CD8-positive, alpha-beta memory T cell (primary cell): ENCODE measurements at places on chromosomes 3 and 15. TPM values are rescaled to one million over a fixed set of nuclear protein-coding genes. Genes with fewer than 3 reads are reported as not detected.

DNA sequence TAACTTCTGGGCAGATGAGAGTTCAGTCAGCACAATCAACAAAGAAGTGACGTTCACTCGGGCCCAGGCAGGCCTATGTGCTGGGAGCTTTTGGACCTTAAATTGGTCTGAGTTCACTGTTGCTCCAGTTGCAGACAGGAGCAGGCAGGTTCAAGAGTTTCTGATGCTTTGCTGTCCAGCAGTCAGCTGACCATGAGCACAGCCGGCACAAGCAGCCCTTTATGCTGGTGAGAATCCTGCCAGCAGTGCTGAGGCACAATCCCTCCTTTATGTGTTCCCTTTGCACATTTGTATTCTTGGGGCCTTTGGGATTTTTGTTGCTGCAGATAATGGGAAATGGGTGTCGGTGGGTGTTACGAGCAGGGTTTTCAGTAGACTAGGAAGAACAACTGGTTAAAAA is 81.2 kb upstream of the GOLGA8J start:
- H3K4me1 ChIP-seq, result no peaks in the 10 kb centered on the region
- no peaks in the 10 kb centered on the region for H3K27me3 ChIP-seq
- no peak overlapping the region for H3K27ac ChIP-seq
- H3K4me3 ChIP-seq, result no peak overlapping the region
- DNase-seq, result no peak
- H3K36me3 ChIP-seq, result no peaks in the 10 kb centered on the region

- no peak overlapping the region for H3K27ac ChIP-seq
- peaks cover 35% of the 10 kb centered on the region for H3K36me3 ChIP-seq
- no peak for DNase-seq
- H3K4me1 ChIP-seq, result no peaks in the 10 kb centered on the region
- H3K4me3 ChIP-seq, result no peak overlapping the region
- H3K27me3 ChIP-seq, result no peaks in the 10 kb centered on the region
Observed at GRCh38 chr3:114080201-114080600, 23.7 kb downstream of the QTRT2 start.

The ZNF660 gene
- total RNA-seq, result 0.35 TPM

- H3K27ac ChIP-seq, result no peak overlapping the region
- H3K27me3 ChIP-seq, result no peaks in the 10 kb centered on the region
- H3K4me1 ChIP-seq, result no peaks in the 10 kb centered on the region
- H3K36me3 ChIP-seq, result no peaks in the 10 kb centered on the region
- DNase-seq, result no peak
Observed at GRCh38 chr15:58293622-58294550, 137.9 kb upstream of the LIPC start.

The GOLGA6L9 gene
- total RNA-seq, result 1.6 TPM

The TMEM266 gene
- total RNA-seq, result 0.11 TPM

The FOXL2 gene
- total RNA-seq, result not detected

The ESYT3 gene
- 0.07 TPM for total RNA-seq

DNA sequence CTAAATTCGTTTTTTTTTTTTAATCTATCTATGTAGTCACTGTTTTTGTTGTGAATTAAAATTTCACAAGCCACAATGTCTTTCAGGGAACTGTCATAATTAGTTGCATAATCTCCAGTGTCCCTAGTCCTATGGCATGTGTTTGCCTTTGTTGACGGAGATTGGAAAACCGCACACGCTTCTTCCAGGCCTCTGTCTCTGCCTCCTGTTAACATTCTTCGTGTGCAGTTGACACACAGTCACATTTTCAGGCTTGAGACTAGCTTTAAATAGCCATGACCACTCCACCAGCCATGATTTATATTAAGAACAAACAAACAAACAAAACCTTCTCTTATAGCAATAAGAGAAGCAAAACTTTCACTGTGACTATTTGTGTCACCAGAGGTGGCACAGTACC is 139.8 kb downstream of the DUT start:
- no peaks in the 10 kb centered on the region for H3K27me3 ChIP-seq
- H3K36me3 ChIP-seq, result no peaks in the 10 kb centered on the region
- no peak overlapping the region for H3K4me3 ChIP-seq
- no peak for DNase-seq

The KLHL6 gene
- 31.0 TPM for total RNA-seq

DNA sequence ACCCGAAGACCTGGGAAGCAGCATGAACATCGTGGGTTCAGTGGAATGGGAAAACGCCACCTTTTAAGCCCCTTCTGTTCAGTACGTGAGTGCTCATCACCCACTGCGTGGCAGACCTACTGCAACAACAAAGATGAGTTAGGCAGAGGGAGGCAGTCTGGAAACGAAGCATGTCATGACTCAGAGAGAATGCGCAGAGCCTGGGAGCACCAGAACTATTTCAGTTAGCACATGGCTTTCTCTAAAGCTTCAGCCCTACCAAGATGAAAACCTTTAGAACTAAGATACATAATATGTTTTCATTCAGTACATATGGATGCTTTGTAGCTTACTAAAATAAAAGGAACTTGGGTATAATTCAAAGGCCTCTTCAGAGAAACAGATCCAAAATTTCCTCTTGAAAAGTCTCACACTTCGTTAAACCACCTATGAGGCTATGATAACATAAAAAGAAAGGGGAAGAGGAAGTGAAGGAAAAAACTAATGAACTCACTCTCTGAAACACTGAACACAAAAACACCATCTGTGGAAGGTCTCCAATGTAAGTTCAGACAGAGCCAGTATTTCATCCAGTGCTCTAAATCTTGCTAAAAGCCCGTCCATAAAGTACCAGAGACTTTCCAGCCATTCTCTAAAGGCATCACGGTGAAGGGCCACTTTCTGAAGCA is 140.1 kb downstream of the OCA2 start:
- H3K4me1 ChIP-seq, result no peaks in the 10 kb centered on the region
- H3K27ac ChIP-seq, result no peak overlapping the region
- no peaks in the 10 kb centered on the region for H3K36me3 ChIP-seq
- no peak overlapping the region for H3K4me3 ChIP-seq

GRCh38 chr3:194907811-194908210 is 222.1 kb downstream of the FAM43A start:
- H3K4me3 ChIP-seq, result no peak overlapping the region
- H3K27ac ChIP-seq, result no peak overlapping the region
- H3K4me1 ChIP-seq, result no peaks in the 10 kb centered on the region
- no peaks in the 10 kb centered on the region for H3K36me3 ChIP-seq
- DNase-seq, result no peak

DNA sequence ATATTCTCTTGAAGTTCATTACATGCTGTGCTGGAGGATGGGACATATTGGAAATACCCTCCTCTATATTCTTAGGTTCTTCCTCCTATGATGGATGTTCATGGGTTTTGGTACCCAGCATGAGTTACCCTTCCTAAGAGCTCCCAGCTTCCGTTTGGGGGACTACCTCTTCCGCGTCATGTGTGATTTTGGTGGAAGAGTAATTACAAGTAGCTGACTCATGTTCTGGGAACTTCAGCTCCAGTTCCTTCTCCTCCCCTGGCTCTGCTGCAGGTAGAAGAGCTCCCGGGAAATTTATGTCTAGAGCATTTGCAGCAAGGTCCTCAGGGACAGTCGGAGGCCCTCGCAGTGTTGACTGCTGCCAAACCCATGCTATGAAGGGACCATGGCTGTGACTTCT is 208.8 kb upstream of the IL12A start:
- no peak for DNase-seq
- no peak overlapping the region for H3K4me3 ChIP-seq
- H3K27me3 ChIP-seq, result no peaks in the 10 kb centered on the region
- no peak overlapping the region for H3K27ac ChIP-seq
- no peaks in the 10 kb centered on the region for H3K36me3 ChIP-seq
- H3K4me1 ChIP-seq, result no peaks in the 10 kb centered on the region

DNA sequence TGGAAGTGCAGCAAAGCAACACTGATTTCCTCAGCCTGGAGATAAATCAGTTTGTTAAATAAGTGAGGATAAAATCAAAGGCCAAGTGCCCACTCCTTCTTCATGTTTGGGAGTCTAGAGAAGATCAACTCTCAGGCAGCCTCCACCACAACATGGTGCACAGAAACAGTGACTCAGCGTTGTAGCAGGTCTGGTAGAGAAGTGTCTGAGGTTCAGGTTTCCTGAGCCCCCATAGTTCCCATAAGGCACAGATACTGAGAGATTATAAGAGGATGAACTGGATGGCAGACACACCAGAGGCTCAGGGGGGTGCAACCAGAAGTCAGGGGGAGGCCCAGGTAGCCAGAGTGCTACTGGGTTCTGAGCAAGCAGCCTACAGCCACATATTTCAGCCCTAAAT is 166.7 kb downstream of the FRMD5 start:
- no peaks in the 10 kb centered on the region for H3K4me1 ChIP-seq
- no peak overlapping the region for H3K4me3 ChIP-seq

DNA sequence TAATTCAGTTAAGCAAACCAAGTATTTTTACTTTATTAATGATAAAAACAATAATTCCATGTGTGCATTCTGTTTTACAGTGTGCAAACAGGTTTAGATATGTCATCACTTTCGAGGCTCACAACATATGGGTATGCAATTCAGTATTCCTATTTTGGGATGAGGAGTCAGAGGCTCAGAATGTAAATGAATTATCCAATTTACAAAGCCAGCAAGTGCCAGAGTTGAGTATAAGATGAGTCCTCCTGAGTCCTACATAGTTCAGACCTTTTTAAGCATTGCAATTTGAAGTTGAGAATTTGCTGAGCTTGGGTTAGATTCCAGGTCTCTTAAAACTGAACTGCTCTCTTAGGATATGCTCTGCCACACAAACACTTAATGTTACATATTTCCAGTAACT is 424.2 kb upstream of the ROBO2 start:
- no peak for DNase-seq
- no peak overlapping the region for H3K27ac ChIP-seq
- no peaks in the 10 kb centered on the region for H3K36me3 ChIP-seq
- H3K27me3 ChIP-seq, result no peaks in the 10 kb centered on the region

DNA sequence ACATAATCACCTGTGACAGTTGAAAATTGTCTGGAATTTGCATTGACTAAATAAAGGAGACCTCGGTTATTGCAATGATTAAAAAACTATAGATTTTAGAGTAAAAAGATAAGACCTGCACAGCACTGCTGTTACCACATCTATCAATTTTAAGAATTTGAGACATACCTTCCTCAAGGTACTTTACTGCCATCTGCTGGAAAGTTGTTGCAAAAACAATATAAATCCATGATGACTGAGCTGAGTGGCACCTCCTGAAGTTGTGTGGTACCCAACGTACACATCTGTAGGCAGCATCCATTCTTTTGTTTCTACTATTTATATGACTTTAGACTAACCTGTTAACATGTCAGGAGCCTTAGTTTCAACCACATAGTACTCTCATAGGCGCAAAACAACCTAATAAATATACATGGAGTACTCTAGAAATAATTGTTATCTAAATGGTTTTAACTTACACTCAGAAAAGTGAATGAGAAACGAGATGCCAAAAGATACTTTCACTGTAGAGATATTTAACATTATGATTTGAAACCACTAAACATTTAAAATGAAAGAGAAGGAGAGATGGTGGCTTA is 106.7 kb downstream of the GHSR start:
- no peak overlapping the region for H3K27ac ChIP-seq
- H3K36me3 ChIP-seq, result peaks cover 10% of the 10 kb centered on the region
- no peaks in the 10 kb centered on the region for H3K27me3 ChIP-seq
- DNase-seq, result no peak
- H3K4me3 ChIP-seq, result no peak overlapping the region

DNA sequence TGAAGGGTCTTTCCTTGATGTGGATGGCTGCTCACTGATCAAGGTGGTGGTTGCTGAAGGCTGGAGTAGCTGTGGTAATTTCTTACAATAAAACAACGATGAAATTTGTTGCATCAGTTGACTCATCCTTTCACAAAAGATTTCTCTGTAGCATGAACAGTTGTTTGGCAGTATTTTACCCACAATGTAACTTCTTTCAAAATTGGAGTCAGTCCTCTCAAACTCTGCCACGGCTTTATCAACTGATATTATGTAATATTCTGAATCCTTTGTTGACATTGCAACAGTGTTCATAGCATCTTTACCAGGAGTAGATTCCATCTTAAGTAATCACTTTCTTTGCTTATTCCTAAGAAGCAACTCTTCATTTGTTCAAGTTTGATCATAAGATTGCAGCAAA is 252.6 kb downstream of the UBE2E2 start:
- no peak for DNase-seq
- no peak overlapping the region for H3K27ac ChIP-seq
- H3K27me3 ChIP-seq, result no peaks in the 10 kb centered on the region
- H3K36me3 ChIP-seq, result no peaks in the 10 kb centered on the region
- H3K4me1 ChIP-seq, result no peaks in the 10 kb centered on the region

DNA sequence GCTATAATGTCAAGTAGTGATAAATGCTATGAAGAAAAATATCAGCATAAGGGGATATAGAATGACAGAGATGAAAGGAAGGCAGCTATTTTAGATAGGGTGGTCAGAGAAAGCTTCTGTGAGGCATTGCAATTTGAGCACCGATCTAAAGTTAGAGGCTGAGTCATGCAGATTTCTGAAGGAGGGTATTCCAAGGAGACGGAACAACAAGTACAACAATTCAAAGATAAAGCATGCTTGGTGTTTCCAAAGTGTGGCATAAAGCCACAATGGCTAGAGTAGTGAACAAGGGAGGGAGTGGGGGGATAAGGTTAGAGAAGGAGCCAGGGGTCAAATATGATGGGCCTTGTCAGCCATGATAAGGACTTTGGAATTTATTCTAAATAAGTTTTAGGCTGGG is 71.9 kb downstream of the PFN2 start:
- no peak overlapping the region for H3K4me3 ChIP-seq
- H3K27me3 ChIP-seq, result no peaks in the 10 kb centered on the region
